ENCODE measurements at places on chromosomes 6 and 20.

DNA sequence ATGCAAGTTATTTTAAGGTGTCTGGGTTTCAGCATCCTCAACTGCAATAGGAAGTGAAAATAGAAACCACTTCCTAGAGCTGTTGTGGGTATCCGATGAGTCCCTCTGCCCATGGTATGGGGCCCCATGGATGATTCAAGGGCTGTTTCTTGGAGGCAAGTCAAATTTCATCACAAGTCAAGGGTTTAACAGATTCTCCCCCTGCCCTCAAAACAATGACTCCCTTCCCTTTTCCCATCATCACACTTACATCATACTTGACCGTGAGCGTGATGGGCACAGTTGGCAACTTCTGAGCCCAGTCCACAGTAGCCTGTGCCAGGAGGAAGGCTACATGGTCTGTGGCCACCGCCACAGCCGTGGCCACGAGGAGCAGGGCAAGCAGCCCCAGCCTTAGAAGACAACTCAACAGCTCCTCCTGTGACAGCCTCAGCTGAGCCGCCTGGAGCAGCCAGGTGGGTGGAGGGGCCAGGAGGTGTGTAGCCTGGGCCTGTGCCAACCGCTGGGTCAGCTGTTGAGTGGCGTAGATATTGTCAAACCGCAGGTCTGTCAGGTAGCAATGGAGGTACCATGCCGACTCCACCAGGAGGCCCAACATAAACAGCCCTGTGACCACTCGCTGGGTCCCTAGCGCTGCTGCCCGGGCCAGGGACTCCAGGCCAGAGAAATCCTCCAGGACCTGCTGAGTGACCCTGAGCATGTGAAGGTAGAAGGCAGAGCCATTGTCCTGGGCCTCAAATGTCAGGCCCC lies 5.2 kb downstream of the OCSTAMP start:
- no peak for DNase-seq

- DNase-seq: peak; percentile 1
These were observed 568 bp downstream of the PREP start for GRCh38 chr6:105402090-105402938.

DNA sequence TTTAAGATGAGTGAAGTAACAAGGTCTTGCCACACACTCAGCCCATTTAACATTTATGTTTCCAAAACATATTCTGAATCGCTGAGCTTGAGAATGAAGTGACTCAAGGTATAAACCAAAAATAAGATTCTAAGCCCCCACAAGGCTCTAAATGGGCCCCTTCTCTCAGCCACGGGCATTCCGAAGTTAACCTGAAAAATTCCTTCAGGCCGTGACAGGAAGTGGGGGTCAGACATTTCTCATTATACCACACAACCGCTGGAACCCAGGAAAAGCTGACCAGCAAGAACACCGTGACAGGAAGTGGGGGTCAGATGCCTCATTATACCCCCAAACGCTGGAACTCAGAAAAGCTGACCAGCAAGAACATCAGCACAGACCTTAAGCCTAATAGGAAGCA lies 247.9 kb downstream of the ERMARD start:
- DNase-seq: no peak

DNA sequence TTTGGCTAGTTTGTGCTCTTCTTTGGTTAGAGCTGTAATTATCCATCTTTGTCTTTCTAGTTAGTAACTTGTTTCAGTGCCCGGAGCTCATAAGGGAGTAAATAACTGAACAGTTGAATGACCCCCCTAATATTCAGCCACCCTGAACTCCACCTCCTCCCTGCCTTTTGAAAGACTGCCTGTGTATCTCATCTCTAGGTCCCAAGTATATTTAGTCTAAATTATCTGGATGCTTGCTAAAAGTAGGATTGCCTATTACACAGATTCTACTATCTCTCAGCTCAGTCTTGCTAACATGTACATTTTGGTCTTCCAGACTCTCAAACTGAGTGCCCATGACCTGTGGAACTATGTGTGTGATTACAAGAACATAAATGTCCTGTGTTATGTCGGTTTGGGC lies 145.9 kb downstream of the GJA1 start:
- no peak for DNase-seq

DNA sequence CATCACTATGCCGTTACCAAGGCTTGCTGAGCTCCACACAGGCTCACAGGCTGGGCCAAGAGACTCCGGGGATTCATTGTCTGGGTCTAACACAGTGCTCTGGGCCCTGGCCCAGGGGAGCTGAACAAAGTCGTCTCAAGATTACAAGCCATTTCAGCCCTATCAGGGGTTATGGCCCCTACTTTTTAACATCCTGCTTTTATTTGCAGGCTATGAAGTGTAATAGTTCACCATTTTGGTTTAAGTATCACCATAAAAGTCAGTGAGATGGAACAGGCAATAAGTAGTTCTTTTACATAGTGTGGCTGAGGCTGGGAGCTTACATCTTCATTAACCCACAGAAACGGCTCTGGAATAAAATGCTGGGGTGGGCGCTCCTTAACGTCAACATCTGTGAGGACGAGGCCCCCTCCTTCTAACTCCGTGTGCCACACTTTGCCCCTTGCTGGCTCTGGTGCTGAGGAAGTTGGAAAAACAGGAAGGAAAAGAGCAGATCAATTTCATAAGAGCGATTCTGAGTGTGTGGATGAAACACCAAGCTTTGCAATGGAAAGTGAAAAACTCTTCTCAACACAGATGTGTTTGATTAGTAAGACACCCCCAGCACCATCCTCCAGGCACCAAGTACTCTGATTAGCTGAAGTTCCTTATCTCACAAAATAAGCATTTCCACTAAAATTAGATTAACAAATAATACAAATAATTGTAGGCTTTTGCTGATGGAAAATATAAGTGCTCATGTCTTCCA lies 447.3 kb downstream of the MAFB start:
- no peak for DNase-seq

DNA sequence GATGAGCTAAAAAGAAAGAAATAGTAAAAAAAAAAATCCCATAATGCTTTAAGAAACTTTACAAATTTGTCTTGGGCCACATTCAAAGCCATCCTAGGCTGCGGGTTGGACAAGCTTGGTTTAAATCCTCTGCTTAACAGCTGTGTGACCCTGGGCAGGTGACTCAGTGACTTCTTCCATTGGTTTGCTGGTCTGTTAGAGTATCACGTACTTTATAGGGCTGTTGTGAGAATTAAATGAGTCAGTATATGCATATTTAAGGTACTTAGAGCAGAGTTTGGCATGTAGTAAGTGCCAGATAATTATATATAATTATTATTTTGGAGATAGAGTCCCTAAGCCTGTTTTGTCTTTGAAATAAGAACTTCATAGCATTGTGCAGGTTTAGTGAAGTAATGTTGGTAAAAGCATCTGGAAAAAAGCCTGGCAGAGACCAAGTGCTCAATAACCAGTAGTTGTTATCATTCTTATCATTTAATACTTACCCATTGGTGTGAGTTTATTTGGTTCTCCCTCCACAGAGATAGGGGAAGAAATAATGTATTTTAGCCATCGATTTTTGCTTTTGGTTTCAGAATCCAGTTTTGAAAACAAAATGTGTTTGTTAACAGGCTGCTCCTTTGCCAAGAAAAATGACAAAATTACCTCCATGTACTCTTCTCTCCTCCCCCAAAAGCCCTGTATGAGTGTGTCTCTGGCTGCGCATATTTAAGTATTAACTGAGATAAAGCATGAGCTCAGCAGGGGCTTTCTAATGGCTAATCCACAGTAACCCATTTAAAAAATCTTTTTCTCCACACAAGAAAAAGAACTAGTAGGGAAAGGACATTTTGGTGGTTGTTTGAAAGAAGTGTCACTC lies 67.2 kb downstream of the FOXO3 start:
- DNase-seq: no peak

GRCh38 chr6:97160280-97160679 lies 122.7 kb downstream of the MMS22L start:
- DNase-seq: no peak

DNA sequence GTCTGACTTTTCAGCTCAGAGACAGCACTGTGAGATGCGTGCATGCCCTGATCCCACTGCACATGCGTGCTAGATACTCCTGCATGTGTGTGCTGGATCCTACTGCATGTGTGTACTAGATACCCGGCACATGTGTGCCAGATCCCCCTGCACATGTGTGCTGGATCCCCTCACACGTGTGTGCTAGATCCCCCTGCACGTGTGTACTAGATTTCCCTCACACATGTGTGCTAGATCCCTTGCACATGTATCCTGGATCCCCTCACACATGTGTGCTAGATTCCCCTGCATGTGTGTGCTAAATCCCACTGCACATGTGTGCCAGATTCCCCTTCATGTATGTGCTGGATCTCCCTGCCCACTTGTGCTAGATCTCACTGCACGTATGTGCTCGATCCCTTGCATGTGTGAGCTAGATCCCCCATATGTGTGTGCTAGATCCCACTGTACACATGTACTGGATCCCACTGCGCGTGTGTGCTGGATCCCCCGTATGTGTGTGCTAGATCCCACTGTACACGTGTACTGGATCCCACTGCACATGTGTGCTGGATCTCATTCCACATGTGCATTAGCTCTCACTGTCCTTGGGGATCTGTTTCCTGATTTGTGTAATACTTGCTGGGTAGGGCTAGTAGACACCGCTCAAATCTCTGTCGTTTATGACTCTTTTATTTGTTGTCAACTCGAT lies 214.6 kb downstream of the SMOC2 start:
- DNase-seq: no peak

- no peak for DNase-seq
These were observed 30.1 kb downstream of the POU3F2 start for GRCh38 chr6:98864497-98864896.

- DNase-seq: no peak
These were observed 119.2 kb downstream of the ANKRD60 start for GRCh38 chr20:58109126-58109880.

GRCh38 chr6:107491138-107491609 lies 1.3 kb downstream of the SOBP start:
- peak; percentile 6 for DNase-seq

- DNase-seq: no peak
These were observed 158.7 kb upstream of the SLC22A16 start for GRCh38 chr6:110635096-110635495.

- no peak for DNase-seq
These were observed 37.1 kb downstream of the OTOR start for GRCh38 chr20:16785226-16785625.

DNA sequence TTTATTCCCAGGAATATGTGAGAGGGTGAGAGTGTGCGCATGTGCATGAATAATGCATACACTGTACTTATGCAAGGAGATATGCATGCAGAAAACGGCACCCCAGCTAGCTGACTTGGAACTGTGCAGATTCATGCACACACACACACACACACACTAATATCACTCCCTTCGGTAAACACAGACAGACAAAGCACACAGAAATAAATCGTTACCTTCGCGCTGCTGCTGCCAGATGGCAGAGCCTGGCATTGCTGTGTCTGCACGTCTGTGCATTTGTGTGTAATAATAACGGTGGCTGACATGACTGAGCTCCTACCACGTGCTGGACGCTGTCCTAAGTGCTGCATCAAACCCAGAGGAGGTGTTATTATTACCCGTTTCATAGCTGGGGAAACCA lies 36.8 kb downstream of the PREX1 start:
- DNase-seq: no peak

GRCh38 chr20:45964006-45964400 lies 8.0 kb downstream of the ZNF335 start:
- no peak for DNase-seq

DNA sequence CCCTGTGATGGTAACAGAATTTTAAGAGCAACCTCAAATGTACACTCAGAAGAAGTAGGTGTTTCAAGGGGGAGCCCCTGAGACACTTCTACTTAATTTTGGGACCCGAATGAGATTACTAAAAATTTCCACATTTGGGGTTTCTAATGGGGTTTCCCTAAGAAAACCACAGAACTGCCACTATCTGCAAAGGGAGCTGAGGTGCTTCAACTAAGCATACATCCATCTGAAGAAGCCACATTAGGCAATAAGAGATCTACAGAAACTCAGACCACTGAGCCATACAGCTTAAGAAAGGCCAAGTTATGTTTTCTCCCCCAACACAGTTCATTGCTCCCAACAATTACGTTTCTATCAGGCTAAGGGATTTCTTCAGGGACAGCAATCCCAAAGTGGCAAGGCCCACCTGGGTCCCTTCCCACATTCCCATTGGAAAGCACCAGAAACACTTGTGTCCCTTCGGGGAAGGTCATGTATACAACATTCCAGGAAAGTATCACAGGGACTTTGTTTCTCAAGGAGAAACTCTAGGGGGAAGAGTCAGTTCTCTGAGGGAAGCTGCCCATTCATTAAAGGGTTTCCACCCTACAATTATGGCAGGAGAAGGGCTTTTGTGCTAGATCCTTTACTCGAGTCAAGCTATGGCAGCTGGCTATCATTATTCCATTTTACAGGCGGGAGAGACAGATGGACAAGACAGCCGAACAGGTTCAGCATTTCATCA lies 5.0 kb downstream of the BCL2L1 start:
- peak; percentile 37 for DNase-seq

- no peak for DNase-seq
These were observed 193.3 kb downstream of the TSHZ2 start for GRCh38 chr20:53165452-53165851.

GRCh38 chr20:61127311-61128039 lies 124.6 kb upstream of the CDH4 start:
- DNase-seq: no peak

DNA sequence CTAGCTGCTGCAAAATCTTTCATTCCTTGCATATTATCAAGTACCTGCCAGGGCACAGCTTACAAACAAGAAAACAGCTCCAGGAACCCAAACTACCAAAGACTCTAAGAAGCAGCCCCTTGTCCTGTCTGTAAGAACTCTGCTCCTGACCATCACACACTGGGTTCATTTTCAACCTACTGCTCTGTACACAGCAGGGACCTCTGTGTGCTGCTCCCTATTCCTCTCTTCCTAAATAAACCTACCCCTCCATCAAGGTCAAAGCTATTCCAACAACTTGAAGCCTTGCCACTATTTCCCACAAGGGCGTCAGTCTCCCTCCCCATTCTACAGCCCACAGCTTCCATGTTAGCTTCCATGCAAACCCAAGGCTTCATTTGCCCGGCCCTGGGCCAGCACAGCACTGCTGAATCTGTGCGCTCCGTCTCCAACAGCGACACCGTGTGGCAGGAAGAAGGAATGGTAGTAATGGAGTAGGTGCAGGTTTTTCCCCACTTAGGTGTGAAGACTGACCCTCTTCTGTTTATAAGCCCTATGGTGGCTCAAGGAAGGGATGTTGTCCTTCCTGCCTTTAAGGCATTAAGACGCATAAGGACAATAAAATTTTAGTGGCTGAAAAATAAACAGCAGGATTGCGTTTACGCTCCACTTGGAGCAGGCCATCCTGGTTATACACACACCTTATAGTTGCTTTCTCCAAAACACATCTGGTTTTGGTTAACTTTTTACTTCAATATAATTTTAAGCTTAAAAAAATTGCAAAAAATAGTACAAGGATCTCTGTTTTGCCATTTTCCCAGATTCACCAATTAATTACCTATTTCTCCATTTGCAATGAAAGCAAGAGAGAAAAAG lies 115.2 kb upstream of the NXT1 start:
- DNase-seq: no peak

- no peak for DNase-seq
These were observed 24.1 kb downstream of the COL20A1 start for GRCh38 chr20:63317061-63317460.

- no peak for DNase-seq
These were observed 456.2 kb downstream of the CD83 start for GRCh38 chr6:14573703-14574290.

GRCh38 chr6:25601800-25602673 lies 50.0 kb upstream of the SCGN start:
- DNase-seq: no peak

- no peak for DNase-seq
These were observed 9.5 kb upstream of the TP53RK start for GRCh38 chr20:46698788-46699187.

GRCh38 chr6:111769365-111770152 lies 103.7 kb downstream of the FYN start:
- DNase-seq: no peak
